ENCODE measurements at places on chromosomes 12 and 14.

GRCh38 chr12:74914378-74914777 lies 295.3 kb downstream of the KCNC2 start:
- no peak for DNase-seq

DNA sequence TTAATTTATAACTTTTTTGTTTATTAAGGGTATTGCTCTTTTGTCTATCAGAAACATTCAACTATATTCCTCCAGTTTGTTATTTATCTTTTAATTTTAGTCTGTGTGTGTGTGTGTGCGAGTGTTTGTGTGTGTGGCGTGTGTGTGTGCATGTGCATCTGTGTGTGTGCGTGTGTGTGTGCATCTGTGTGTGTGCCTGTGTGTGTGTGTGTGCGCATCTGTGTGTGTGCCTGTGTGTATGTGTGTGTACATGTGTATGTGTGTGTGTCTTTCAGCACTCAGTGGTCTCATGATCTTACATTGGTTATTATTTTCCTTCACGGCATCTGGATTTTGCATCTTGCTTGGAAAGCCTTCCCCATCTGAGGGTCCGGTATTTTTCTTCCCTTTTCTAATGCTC lies 281.1 kb upstream of the RTL1 start:
- DNase-seq: no peak

DNA sequence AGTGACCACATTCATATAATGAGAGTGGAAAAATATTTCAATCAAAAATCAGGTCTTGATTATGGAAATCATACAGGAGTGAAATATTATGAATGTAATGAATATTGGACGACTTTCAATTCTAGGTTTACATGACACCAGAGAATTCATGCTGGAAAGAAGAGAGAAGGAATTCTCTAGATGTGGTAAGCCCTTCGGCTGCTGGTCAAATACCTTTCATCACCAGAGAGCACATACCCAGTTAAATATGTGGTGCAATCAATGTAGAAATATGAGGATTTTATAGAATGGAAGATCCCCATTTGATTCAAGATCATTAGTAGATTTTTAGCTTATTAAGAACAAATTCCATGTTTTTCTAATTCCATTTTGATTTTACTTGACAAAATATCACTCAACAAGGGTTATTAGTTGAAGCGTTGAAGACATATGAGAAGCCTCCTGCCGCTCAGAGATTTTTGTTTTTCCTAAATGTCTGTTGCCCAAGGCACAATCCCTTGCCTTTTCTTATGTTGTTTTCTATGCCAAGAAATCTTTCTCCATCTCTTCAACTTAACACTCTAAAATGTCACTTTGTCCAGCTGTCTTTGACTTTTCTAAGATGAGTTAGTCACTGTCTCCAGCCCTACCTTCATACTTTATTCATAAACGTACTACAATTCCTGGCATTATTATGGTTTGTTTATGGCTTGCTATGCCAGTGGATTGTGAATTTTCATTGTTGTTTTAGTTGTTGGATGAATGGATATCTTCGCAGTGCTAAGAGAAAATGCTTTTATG lies 72.8 kb upstream of the ZDHHC17 start:
- no peak for DNase-seq

- no peak for DNase-seq
Observed at GRCh38 chr12:114666746-114667668, 17.0 kb downstream of the TBX3 start.

- no peak for DNase-seq
Observed at GRCh38 chr12:62888454-62889110, 46.4 kb downstream of the PPM1H start.

- no peak for DNase-seq
Observed at GRCh38 chr12:78278706-78279190, 448.1 kb downstream of the NAV3 start.

DNA sequence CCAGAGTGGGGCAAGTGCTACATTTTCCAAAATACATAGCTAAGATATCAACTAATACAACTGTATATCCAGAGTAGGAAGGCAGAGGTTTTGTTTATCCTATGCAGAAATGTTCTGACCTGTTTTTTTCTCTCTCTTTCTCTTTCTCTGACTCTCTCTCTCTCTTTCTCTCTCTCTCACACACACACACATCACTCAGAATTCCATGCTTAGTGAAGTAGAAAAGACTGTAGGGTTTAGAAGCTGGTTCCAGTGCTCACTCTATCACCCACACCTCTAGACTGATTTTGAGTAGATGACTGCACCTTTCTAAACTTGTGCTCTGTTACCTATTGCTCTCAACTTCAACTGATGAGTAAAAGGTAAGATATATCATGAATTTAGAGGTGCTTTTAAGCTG lies 356.7 kb downstream of the LRIG3 start:
- DNase-seq: no peak

GRCh38 chr12:47941871-47942613 lies 21.4 kb upstream of the TMEM106C start:
- no peak for DNase-seq

- DNase-seq: no peak
Observed at GRCh38 chr12:92259291-92259690, 113.6 kb upstream of the BTG1 start.

- no peak for DNase-seq
Observed at GRCh38 chr14:76984787-76985375, 43.6 kb downstream of the IRF2BPL start.

DNA sequence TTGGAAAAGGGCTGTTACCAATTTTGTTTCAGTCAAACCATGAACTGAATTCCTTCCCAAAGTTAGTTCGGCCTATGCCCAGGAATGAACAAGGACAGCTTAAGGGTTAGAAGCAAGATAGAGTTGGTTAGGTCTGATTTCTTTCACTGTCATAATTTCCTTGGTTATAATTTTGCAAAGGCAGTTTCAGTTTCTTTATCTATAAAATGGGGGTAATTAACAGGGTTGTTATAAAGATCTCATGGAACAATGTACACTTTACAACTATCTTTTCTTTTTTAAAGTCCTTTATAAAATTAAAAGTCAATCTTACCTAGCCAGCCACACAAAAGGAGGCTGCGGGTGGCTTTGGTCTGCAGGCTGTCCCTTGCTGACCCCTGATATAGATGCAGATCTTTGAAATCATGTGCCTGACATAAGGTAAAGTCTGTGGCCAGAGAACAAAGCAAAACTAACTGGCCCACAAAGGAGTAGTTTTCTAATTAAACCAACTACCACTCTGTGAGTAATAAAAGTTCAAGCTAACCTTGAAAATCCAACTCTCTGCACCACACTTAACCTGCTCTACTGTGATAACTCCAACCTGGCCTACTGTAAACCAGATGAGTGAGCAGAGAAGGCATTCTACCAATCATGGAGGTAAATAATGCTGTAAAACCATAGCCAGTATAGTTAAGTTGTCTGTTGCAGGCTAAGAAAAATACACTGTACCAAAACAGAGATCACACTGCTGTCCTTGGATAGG lies 49.5 kb downstream of the SLC38A1 start:
- DNase-seq: no peak

DNA sequence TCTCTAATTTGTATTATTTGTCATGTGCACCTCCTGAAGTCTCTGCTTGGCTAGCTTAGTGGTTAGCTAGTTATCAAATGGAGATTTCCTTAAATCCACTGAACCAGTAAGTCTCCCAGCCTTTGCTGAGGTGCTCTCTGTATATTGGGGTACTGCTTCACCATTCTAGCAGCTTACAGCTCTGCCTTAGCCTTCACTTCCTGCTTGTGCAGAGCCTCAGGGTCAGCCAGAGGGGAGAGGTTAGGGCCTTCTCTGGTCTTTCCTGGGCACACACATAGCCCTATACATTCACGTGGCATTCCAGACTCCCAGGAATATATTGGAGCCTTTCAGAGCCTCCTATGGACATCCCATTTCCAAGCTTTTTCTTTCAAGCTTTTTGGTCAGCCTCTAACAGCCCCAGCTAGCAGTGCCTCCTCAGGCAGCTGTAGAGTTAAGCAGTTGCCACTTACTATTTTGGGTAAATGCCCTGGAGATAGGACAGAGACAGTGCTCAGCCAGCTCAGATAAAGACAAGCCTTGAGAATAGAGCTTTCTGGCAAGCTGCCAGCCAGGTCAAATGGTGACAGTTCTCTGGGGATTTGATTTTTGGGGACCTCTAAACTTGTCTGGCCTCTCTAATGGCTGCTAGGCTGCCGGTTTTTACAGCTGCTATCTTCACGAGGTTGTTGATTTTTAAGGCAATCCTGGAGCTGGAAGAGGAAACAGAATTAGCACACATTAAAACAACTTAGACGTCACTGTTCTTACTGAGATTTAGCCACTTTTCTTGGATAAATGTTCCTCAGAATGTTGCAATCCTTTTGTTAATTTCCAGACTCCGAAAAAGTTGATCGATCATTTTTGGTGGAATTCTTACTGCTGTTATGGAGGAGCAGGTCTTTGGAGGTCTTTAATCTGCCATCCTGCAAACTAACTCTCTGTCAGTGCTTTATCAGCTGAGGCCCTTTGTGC lies 32.9 kb downstream of the FBXW8 start:
- DNase-seq: no peak

GRCh38 chr12:92442782-92443181 lies 260.0 kb upstream of the PLEKHG7 start:
- DNase-seq: no peak

Data from activated CD8-positive, alpha-beta memory T cell treated with anti-CD3 and anti-CD28 coated beads for 4 hours (primary cell).